ENCODE measurements at places on chromosomes 5 and 9.

GRCh38 chr5:157877821-157878220, 18.9 kb upstream of the CLINT1 start:
- no peak for DNase-seq

DNA sequence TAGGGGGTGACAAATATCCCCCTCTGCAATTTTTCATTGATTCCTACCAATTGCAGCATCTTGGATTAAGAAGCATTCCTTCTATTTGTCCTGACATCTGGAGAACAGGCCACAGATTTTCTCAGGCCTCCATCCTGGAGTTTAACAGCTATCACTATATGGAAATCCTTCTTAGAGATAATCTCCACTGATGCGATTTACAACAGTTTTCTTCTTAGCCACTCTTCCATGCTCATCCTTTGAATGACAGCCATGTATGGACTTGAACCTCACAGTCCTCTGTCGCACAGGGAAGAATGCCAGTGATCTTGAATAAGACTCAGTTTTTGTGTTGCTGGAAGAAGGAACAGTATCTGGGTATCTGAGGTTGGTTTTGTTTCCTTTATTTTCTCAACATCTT, 73.2 kb downstream of the PGM5 start:
- no peak for DNase-seq

DNA sequence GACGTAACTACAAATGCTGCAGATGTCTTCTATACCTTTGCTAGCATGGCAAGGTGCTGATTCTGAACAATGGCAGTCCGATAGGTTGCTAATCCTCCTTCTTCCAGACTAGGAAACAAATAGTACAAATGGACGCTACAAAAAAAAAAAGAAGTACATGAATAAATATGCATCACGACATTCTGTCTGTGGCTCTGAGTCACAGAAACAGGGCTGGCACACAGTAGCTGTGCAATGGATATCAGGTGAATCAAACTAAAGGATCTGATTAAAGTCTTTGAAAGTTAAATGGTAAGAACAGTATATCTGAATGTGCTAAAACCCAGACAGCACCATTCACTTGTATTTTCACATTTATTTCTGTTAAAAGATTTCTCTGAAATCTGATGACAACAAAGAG, 96.2 kb downstream of the DROSHA start:
- no peak for DNase-seq

GRCh38 chr9:114153761-114154599, 1.4 kb upstream of the COL27A1 start:
- DNase-seq = peak; percentile 21

GRCh38 chr9:109600142-109600541, 102.0 kb upstream of the PTPN3 start:
- peak; percentile 16 for DNase-seq

DNA sequence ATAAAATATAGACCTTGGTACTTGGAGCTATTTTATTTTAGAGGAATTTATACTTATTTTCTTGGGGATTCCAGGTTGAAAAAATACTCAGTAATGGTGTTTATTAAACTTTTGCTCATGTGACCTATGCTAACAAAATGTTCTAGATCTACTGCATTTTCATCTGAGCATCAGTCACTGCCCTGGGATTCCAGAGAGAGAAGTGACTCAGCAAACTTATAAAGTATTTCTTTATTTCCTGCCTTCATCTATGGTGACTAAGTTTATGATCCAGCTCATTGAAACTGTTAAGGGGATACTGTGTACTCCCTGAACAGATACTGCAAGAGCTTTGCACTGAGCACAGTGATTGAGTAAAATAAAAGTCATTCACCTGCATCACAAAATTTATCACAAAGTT, 298.5 kb upstream of the CDH18 start:
- DNase-seq = no peak

DNA sequence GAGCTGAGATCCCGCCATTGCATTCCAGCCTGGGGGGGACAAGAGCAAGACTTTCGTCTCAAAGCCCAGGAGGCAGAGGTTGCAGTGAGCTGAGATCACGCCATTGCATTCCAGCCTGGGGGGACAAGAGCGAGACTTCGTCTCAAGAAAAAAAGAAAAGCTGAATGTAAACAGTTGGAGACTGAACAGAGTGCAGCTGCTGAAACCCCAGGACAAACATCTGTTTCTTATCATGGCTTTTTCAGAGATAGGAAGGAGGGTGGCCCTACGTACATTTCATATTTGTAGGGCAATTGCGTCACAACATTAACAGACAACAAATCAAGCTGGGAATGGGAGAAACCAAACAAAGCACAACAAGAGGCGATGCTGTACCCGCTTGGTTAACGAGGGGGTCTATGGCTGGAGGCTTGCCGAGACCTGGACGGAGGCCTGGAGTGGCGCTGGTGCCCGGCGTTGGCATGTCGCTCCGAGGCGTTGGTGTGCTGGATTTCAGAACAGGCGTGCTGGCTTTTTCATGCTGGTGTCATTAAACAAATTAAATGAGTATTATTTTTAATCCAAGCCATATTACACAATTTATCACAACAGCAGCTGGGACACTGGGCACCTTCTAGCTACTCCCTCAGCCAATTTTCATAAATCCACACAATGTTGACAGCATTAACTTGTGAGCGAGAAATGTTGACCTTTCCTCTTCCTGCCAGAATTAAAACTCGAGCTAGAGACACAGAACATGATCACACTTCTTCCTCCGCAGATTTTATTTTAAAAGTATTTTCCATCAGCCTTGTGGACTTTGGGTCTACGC, 76.1 kb downstream of the TLE1 start:
- DNase-seq = no peak

DNA sequence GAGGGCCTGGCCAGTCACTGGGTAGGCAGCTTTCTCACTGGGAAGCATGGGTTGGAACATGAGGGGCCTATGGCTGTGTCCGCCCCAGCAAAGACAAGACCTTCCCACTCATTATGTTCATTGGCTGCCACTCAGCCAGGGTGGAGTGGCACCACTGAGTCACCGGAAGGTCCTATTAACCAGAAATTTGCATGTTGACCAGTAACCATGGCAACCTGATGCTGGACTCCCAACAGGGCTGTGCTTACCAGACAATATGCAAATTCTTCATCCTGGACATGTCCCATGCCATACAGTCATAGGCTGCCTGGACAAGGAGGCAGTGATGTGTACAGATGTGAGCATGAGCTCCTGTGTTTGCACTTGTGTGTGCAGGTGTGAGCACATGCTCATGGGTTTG, 66.7 kb downstream of the PSD2 start:
- DNase-seq = no peak

GRCh38 chr9:97529363-97530076, 28.1 kb downstream of the TMOD1 start:
- DNase-seq = peak; percentile 22

Data from NB4 (cell line).